ENCODE measurements at places on chromosomes 4 and X. TPM values are rescaled to one million over a fixed set of nuclear protein-coding genes. Genes with fewer than 3 reads are reported as not detected.

PTCHD1 gene
- total RNA-seq: not detected

CLGN gene
- 7.4 TPM for total RNA-seq

HELQ gene
- 5.9 TPM for total RNA-seq

OPN1LW gene
- total RNA-seq: not detected

FAT4 gene
- 1.6 TPM for total RNA-seq

ZAR1 gene
- not detected for total RNA-seq

SPATA4 gene
- total RNA-seq: not detected

AFM gene
- total RNA-seq: not detected

ODAM gene
- not detected for total RNA-seq

MTTP gene
- 0.22 TPM for total RNA-seq

GRCh38 chrX:148552775-148553174, 52.4 kb downstream of the AFF2 start:
- no peak for DNase-seq

DNA sequence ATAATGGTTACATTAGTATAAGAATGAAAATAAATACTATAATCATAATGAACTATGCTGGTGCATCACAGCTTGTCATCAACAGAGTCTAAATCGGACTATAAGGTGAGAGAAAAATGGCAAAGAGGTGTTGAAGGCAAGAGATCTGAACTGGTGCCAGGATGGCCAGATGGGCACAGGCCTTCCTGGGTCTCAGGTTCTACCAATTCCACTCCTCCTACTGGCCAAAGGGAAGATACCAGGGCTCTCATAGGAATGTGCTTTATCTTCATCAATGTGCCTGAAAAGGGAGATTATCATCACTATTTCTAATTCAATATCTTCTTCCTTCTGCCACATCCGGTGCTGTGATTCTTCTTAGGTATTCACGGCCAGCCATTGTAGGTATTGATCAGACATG, 107.6 kb downstream of the GASK1B start:
- DNase-seq: peak; percentile 12

DNA sequence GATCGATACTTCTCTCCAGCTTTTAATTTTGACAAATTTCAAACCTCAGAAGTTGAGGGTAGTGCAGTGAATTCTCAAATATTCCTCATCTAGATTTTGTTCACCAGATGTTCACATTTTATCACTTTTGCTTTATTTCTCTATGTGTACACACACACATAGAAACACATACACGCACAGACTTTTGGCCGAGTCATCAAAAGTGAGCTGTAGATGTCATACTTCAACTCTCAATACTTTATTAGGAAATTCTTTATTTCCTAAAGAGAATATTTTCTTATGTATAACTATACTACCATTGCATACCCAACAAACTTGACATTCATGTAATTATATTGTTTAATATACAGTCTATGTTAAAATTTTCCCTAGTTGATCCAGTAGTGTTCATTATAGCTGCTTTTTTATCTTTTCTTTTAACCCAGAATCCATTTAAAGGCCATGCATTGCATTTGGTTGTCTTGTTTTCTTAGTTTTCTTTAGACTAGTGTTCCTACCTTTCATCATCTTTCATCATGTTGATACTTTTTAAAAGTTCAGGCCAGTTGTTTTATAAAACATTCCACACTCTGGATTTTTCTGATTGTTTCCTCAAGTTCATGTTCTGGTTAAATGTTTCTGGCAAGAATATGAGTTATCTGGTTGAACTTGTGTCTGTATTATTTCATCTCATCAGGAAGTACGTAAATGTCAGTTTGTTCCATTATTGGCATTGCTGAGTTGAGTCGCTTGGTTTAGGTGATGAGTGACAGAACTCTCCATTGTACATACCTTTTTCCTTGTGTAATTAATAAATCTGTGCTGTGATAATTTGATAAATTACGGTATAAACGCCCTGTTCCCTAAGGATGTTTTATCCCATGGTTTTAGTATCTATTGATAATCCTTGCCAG, 94.1 kb upstream of the TLR2 start:
- DNase-seq: no peak

GRCh38 chr4:85557016-85557901, 82.3 kb downstream of the ARHGAP24 start:
- no peak for DNase-seq

- no peak for DNase-seq
Measured at GRCh38 chr4:172514801-172515200, 653.8 kb upstream of the GALNT7 start.

DNA sequence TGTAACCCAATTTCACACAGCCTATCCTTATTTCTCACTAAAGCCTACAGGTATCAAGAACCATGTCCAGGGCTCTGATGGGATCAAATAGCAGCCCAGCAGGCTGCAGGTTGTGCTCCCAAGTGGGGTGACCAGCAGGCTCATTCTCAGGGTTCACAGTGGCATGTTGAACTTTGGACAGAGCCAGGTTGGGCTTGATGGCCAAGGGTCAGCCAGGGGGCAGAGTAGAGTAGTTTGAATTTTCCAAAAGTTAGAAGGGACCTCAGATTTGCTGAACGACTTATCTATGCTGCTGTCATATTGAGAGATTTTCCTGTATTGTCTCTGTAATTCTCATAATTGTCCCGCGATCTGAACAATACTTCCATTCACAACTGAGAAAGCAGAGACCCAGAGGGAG, 310.8 kb upstream of the BOD1L1 start:
- DNase-seq: no peak

DNA sequence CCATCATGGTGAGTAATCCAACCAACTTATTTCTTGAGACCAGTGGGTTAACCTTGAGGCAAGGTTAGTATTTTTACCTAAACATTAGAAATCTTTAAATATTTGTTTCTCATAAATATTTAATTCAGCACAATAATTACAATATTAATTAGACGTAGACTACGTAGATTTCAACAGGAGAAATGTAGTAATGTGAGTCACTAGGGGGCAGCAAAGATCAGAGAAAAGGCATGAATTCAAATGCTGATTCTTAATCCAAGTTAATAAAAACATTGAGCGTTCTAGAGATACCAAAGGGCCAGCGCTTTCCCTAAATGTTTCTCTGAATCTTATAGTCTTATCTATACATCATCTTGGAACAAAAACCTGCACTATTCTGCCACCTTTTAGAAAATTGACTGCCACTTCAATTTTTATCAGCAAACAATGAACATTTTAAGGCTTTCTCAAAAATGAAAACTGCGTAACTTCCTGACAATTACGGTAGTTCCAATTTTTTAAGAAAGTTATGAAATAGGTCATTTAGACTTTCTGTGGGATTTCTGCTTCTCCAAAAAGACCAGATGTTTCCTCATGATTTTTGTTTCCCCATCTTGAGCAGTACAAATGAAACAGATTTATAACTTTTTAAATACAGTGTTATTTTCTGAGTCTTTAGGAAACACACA, 180.7 kb downstream of the GASK1B start:
- DNase-seq: peak; percentile 62

GRCh38 chr4:119118397-119118796, 17.2 kb upstream of the MYOZ2 start:
- DNase-seq: no peak

GRCh38 chrX:32183066-32183465, 1028.3 kb downstream of the DMD start:
- no peak for DNase-seq

DNA sequence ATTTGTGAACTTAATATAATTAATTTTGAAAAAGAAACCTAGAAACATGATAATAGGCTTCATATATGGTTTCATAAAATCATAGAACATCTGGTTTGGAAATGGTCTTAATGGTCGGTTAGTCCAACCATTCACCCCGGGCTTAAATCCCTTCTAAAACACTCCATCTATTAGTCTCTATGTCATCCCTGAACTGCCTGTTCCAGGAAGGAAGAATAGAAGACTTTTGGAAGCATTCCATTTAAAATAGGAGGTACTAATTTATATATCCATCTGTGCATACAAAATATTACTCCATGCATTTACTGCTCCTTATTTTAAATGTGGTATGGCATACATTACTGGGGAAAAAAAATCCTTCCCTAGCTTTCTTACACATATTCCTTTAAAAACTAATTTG, 262.2 kb upstream of the DDX53 start:
- no peak for DNase-seq

DNA sequence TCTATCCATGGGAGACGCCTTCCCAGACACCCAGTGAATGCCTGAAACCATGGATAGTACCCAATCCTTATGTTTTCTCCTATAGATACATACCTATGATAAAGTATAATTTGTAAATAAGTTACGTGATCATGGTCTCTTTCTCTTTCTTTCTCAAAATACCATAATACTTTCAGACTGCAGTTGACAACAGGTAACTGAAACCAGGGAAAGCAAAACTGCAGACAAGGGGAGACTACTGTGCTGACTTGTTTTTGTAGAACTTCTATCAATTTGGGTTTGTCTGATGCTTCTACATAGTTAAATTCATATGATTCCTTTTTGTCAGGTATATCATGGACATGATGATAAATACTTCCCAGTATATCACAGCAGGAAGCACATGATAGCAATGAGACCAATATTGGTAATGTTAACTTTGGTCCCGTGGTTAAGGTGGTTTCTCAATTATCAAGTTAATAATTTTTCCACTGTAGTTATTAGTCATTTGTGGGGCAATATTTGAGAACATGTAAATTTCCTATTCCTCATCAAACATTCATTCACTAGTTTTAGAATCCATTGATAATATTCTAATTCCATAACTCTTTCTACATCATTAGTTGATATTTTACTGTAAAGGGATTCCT, 298.0 kb upstream of the TET2 start:
- DNase-seq: no peak

DNA sequence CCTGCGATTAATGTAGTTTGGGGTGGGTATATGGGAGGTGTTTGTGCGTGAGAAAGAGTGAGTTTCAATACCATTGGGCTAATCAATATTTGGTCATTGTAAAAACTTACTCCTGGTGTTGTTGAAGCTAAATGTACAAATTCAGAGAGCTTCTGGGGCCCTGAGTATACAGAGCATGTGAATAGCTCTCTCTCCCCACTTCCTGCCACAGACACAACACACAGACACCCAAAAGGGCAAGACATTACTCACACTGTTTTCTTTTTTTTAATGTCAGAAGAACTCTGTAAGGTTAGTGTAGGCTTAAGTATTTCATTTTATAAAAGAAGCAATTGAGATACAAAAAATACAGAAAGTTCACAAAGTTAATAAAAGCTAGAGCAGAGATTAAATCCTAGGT, 151.3 kb upstream of the KCNIP4 start:
- peak; percentile 10 for DNase-seq

GRCh38 chrX:110403441-110404238, 45.0 kb downstream of the RTL9 start:
- no peak for DNase-seq

GRCh38 chrX:23013366-23013765, 13.6 kb downstream of the DDX53 start:
- no peak for DNase-seq

GRCh38 chr4:10688846-10689245, 4.3 kb upstream of the CLNK start:
- no peak for DNase-seq

DNA sequence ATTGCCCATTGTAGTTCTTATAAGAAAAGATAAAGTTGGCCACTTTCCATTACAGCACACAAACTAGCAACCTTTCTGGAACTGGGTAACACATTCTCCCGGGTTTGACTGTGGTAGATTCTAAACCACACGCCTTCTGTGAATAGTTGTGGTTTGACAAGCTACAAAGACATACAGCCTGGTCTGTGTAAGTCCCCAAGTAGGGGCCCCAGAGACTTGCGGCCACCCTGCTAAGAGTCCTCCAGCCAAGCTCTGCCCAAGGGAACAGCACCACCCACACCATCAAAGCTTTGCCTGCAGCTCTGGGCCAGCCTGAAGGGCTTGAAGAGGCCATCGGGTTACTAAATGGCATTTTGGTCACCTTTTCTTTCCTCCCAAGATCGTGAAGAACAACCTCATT, 203.4 kb downstream of the MAML3 start:
- peak; percentile 86 for DNase-seq

GRCh38 chr4:69714086-69714485, 46.3 kb downstream of the SULT1B1 start:
- no peak for DNase-seq

DNA sequence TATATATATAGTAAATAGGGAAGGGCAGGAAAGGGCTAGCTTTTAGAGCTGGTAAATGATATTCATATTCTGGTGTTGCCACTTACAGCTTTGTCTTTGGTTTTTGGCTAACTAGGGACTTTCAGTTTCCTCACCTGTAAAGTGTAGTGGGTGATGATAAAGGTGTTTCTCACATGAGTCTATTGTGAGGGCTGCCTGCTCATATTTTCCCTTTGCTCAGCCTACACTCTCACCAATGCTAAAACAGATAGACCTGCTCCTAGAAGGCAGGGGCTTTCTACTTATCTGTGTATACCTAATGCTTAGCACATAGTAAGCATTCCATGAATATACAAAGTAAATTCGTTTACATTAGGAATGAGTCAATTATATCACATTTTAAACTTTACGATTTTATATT, 137.2 kb upstream of the HS3ST1 start:
- no peak for DNase-seq

DNA sequence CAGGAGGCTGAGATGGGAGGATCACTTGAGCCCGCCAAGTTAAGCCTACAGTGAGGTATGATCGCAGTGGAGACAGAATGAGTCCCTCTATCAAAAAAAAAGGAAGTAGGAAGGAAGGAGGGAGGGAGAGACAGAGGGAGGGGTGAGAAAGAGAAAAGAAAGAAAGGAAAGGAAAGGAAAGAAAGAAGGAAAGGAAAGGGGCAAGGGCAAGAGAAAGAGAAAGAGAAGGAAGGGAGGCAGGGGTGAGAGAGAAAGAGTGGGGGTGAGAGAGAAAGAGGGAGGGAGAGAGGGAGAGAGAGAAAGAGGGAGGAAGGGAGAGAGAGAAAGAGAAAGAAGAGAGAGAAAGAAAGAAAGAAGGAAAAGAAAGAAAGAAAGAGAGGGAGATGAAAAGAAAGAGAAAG, 13.2 kb downstream of the ELF2 start:
- no peak for DNase-seq

DNA sequence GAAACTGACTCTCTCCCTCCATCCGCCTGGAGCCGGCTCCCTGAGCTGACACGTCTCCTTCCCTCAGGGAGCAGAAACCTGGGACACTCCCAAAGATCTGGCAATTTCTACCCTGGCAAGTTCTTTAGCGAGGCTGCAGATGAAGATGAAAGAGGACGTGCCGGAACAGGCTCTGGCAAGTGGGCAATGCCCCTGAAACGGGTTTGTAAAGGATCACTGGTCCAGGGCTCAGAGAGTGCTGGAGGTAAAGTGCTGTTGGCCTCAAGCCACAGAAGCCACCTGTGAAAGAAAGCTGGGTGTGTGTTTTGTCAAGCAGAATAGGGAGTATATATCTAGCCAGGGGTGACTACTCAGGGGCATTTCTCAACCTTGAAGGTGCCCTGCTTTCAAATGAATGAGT, 131.4 kb upstream of the ATP6AP2 start:
- DNase-seq: no peak

DNA sequence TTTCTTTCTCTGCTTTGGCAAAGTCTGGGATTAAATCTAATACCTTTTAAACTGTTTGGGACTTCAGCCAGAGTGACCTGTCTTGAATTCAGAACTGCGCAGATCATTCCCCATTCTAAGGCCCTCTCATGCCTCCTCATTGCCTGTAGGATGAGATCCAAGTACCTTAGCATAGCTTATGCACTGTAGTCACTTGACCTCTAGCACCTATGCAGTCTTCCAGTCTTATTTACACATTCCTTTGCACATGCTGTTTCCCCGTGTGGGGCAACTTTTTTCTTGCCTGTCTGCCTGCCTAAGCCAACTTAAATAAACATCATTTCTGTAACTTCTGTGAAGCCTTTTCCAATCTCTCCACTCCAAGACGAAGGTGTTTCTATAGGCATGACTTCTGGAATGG, 68.4 kb downstream of the AR start:
- peak; percentile 72 for DNase-seq

GRCh38 chr4:28351826-28352225, 1491.2 kb downstream of the STIM2 start:
- DNase-seq: no peak

All from M059J (cell line).